ENCODE measurements at places on chromosomes 4 and X.
A peak's percentile ranks its signal among the peaks of the same experiment; 100 is the strongest.

DNA sequence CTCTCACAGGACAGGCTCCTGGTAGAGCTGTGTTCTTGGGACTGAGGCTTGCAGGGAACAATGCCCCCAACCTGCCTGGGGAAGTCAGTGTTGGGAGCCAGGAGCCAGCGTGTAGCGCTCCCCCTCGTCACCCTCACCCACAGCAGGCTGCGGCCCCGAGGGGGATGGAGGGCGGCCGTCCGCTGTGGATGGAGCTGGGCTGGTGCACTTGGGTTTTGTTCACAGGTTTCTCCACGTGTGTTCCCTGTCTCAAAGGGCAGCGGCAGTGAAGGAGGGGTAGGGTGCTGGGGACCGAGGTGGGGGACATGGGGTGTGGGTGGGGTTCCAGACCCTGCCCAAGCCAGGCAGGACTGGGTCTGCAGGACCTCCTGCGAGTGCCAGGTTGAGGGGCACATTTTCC lies 69.1 kb downstream of the RGS12 start:
- DNase-seq: no peak

GRCh38 chr4:103018391-103019307 lies 856 bp downstream of the SLC9B1 start:
- DNase-seq: peak; percentile 21

DNA sequence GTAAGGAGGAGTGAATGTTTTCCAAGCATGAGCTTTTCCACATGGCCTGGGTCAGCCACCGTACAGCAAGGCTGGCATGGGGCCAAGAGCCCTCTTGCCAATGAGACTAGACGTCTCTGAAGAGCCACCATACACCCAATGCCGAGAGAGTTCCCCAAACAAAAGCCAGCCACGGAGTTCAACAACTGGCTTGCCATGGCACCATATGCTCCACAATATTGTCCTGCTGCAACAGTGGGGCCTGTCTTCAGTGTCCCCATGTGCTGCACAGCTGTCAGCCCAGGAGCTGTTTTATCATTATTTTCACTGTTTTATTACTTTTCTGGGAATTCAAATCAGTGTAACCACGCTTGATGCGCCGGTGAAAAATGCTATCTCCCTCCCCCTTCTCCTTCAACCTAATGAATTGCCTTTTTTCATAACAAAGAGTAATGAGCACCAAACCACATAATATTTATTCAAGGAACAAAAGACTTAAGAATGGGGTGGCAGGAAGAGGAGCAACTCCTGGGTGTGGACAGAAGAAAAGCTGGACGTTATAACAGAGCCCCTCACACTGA lies 18.4 kb downstream of the MAML3 start:
- DNase-seq: no peak

DNA sequence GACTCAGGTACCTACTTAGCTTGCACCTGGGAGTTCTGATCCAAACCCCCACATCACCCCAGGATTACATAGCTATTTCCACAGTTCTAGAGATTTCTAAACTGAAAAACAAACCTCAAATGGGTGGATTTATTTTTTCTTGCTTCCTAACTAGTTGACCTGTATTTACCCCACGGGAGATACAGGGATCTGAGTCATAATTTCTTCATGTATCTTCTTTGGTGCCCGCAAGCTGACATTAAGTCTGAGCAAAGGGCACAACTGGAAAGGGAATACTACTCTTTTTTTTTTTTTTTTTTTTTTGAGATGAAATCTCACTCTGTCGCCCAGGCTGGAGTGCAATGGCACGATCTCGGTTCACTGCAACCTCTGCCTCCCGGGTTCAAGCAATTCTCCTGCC lies 10.0 kb upstream of the ELOVL6 start:
- DNase-seq: no peak

DNA sequence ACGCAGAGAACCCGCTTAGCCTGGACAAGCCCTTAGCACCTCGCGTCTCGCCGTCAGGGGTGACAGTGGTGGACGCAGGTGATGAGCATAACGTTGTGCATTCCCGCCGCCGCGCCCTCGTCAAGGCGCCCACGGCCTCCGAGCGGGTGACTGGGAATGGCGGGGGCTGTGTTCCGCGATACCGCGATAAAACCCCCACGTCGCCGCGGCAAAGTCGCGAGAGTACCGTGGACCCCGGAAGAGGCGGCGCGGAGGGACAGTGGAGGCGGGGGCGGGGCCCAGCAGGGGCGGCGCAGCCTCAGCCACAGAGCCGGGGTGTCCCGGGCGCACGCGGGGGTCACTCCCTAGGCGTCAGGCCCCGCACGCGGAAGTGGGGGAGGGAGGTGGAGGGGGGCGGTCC lies 53.8 kb downstream of the ZFYVE28 start:
- no peak for DNase-seq

- no peak for DNase-seq
Observed at GRCh38 chrX:147739196-147739595, 172.5 kb upstream of the FMR1 start.

DNA sequence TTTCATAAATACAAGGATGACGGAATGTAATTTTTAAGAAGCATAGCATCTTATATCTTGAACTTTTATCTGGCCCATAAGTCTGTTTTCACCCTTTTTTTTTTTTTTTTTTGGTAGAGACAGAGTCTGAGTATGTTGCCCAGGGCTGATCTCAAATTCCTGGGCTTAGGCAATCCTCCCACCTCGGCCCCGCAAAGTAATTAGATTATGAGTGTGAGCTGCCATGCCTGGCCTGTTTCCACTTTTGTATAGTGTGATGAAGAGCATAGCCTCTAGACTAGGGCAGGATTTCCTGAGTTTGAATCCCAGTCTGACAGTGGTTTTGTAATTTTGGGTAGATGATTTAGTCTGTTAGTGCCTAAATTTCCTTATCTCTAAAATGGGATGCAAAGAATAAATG lies 11.0 kb downstream of the STIM2 start:
- DNase-seq: peak; percentile 26

GRCh38 chr4:167964766-167965373 lies 127.5 kb upstream of the ANXA10 start:
- no peak for DNase-seq

DNA sequence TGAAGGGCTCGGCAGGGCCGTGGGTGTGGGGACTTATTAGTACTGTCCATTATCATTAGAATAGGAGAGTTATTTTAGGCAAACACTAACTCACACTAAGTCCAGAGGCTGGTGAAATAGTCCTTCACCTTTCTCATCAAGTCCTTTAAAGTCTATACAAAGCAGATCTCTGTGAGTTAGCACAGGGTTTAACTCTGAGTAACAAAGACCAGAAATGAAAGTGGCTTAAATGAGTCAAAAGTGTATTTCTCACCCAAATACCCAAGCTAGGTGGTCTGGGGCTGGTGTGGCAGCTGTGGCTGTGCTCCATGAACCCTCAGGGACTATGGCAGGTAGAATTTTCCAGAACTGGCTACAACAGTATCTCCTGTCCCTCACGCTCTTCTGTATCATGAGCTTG lies 263.2 kb downstream of the BCOR start:
- no peak for DNase-seq

DNA sequence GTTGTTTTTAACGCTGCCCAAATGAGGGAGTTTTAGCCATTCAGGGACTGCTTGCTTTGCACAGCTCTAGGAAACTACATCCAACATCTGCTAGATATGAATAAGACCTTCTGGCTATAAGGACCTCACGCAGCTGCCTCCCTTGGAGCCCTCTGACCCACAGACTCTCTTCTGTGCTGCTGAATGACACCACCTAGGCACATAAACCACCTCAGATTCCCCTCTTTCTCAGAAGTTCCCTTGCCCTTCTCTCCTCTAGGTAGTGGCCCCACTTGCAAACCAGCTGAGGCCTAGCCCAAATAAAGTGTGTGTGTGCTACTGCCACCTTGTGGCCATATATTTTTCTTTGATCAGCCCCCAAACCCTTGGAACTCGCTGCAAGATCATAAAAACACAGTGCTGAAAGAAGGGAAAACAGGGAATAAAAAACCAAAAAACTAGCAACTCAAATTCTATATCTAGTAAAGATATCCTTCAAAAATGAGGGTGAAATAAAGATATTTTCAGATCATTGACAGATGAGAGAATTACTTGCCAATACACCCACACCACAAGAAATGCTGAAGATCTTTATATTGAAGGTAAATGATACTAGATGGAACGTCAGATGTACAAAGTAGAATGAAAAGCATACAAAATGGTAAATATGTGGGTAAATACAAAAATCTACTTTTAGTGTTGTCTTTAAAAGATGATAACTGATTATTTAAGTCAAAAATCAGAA lies 265.9 kb downstream of the ADAMTS3 start:
- no peak for DNase-seq

DNA sequence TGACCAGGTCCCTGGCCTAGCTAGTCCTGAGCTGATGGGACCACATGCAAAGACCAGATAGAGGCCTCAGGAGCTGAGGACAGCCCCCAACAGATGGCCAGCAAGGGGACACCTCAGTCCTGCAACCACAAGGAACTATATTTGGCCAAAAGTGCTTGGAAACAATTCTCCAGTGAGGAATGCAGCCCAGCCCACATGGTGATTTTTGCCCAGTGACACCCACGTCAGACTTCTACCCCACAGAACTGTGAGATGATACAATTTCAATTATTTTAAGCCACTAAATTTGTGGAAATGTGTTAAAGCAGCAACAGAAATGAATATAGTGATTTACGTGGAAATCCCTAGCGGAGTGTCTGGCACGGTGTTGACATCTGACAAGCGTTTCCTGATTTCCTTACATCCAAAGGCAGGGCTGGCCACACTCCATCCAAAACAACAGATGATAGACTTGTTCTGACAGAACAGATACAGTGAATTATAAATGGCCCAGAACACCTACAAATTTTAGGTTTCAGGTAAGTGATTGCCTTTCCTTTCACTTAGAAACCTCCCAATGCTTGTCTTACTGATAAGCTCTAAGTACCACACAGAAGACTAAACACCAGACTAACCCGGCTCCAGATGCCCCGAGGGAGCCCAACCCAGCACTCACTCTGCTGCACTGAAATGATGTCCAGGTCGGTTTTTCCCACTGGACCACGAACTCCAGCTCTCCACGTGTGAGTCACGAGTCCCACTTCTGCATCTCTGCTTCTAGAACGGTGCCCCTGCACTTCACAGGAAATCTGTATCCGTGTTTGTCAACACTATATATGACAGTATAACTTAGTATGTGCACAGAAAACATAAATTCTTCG lies 5.8 kb downstream of the AFAP1 start:
- no peak for DNase-seq

DNA sequence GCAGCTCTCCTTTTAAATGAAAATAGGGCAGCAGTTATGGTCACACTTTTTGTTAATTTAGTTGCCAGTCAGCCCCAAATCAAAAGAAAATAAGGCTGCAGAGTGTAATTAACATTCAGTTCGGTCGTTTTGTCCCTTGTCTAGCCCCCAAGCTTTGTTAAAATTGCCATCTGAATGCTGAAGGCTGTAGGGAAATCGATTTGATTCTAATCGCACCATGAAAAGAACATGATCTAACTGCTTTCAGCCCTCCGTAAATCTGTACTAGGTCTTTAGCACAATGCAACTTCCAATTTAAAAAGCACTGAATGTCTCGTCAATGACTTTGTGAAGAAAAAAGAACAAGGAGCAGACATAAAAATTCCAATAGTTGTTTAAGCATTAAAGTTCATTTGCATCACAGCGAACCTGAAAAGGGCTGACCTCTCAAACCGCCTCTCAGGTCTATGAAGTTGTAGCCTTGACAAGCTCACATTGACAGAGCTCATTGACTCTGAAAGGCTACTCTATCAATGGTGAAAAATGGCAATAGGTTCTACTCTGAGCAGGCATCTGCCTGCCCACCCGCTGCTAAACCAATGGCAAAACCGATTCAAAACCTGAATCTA lies 48.9 kb downstream of the CHIC2 start:
- no peak for DNase-seq

DNA sequence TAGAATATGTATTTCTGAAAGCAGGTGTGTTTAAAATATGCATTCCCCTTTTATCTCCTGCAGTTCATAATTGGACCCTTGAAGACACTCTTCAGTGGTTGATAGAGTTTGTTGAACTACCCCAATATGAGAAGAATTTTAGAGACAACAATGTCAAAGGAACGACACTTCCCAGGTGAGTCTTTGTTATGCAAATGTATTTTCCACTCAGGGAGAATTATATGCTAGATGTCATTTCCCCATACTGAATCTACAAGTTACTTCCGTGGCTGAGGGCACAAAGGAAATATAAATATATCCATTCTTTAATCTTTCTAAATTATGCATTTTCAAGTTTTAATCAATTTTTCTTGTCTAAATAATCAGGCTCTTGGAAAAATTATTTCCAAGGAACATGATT lies 134.7 kb downstream of the STIM2 start:
- no peak for DNase-seq

- no peak for DNase-seq
Observed at GRCh38 chr4:139956507-139957017, 197.4 kb downstream of the MAML3 start.

- DNase-seq: no peak
Observed at GRCh38 chr4:38328989-38329729, 334.8 kb upstream of the KLF3 start.

- DNase-seq: no peak
Observed at GRCh38 chr4:42234817-42235216, 82.4 kb upstream of the BEND4 start.

- DNase-seq: no peak
Observed at GRCh38 chrX:13418126-13419097, 98.6 kb upstream of the ATXN3L start.

- peak; percentile 43 for DNase-seq
Observed at GRCh38 chrX:23554304-23554703, 113.0 kb upstream of the PRDX4 start.

DNA sequence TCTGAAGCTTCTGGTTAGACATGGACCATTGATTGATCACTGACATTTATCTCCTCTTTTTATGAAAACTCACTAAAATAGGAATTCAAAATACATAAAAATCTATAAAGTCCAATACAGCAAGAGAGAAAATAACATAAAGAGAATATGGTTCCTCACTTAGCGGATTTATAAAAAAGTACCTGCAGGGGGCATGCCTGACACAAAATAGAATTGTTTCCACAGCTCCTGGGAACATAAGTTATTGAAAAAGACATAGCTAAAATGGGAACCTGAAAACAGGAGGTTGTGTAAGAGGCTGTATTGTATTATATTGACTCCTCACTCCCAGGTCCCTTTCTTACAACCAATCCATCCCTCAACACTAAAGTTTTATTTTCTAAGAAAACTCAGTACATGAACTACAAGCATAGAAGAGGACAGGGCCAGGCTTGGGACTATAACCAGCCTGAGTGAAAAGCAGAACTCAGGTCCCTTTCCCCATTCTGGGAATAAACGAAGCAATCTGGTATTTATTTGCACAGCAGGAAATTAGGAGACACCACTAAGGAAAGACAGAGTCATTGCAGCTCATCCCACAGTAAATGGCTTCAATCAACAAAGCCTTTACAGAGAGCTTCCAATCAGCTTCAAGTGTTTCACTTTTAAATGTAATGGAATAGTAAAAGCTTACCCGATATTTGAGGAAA lies 121.1 kb upstream of the NDST4 start:
- no peak for DNase-seq

- no peak for DNase-seq
Observed at GRCh38 chrX:50430917-50431575, 39.6 kb downstream of the DGKK start.

DNA sequence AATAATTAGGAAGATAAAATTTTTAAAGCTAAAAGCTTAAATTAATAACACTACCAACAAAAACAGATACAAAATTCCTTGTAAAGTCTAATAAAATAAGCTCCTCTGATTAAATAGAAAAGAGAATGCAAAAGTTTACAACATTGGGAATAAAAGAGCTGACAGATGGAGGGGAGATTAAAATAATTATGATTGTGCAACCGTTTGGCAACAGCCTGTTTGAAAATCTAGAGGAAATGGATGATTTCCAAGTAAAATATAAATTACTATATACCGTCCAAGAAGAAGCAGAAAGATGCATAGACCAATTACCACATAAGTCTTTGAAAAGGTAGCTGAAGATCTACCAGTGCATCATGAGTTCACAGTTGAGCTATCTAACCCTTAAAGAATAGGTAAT lies 46.4 kb upstream of the VBP1 start:
- DNase-seq: no peak

All from fibroblast of the conjunctiva (primary cell).